ENCODE measurements at places on chromosomes 13 and 19.

- DNase-seq: no peak
Measured at GRCh38 chr19:52296400-52296772, 583 bp upstream of the ZNF480 start.

- DNase-seq: peak; percentile 100
Measured at GRCh38 chr19:5904352-5905113, at the start of gene VMAC. TSS of gene VMAC (plus strand) at chr19:5904872. CDS start at chr19:5904891, 19 bp downstream.

DNA sequence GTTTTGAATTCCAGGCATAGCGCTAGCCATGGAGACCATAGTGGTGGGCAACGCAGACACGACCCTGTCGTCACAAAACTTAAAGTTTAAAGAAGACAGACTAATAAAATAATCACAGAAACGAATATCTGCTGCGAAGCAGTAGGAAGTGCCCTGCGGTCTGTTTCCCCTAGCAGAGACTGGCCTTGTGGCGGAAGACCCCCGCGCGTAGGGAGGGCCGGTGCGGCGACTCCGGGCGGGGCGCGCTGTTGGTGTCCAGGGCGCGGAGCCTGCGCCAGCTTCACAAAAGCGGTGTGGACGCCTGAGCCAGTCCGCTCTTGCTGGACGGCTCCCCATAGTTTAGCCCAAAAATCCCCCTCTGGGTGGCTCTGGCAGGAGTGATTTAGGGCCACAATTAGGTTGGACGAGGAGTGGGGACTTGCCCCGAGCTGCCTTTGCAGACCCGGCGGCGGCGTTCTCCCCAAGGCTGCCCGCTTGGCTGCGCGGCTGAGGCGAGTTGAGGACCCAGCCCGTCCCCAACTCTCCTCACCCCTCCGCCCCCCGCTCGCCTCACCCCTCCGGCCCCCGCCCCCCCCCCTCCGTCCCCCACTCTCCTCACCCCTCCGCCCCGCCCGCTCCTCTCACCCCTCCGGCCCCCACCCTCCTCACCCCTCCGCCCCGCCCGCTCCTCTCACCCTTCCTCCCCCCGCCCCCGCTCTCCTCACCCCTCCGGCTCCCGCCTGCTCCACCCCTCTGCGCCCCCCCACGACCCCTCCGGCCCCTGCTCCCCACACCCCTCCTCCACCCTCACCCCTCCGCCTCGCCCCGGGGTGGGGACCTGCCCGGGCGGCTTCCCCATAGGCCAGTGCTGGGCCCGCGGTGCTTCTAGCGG, 14.2 kb upstream of the LATS2 start:
- DNase-seq: no peak

DNA sequence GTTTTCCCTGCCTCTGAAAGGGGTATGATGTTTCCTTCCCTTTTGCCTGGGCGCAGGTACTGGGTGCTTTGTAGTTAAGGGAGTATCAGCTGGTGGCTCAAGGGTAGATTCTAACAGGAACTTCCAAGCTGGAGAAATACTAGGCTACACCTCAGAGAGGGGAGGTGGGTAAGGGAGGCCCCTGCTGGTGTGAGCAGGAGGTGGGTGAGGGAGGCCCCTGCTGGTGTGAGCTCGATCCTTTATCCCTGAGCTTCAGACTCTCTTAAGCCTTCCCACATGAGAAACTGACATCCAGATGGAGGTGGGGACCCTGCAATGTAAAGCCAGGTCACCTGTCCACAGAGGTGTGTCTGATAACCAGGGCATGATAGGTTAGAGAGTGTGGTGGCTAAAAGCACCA, 32.1 kb downstream of the CYP2B6 start:
- DNase-seq: no peak

DNA sequence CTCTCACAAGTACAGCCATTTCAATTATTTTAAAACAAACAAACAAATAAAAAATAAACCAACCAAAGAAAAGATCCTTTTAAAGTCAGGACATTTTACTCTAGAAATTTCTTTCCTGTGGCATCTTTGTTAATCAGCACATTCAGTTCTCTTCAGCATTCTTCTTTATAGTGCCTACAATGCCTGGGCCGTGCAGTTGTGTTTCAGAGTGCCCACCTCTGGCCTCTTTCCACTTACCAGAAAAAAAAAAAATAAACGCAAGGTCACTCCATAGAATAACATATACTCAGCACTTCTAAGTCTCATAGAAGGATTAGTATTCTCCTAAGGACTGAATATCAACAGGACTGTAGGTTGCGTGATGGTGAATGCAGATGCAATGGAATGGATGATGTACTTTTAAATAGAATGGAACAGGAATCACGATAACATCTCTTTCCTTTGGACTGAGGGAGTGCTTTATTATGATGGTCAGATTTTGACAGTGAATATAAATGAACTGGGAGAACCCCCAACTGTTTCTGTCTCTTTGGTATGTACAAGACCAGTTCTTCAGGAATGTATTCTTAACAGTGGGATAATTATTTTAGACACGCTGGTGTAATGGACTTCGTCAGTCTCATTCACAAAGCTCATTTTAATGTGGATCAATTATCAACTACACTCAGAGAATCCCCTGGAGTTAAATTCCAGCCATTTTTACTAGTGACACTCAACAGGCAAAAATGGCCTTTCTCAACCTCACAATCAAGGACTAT, 125.0 kb upstream of the NBEA start:
- DNase-seq: no peak

DNA sequence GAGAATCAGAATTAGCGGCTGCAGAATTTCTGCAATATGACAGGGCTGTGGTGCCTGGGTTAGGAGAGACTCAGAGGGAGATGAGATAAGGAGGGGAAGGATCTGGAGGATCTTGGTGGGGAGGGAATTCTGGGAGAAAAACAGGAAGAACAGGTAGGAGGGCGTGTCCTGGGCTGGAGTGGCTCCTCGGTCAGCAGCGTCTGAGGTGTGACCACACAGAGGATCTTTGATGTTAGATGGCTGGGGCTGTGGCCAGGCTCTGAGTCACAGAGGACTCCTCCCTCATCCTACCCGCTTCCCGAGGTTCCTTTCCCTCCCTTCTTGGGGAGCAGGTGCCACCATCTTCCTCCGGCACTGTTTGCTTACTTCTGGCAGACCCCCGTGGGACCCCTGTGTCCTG, 6.4 kb upstream of the KLK6 start:
- DNase-seq: no peak

DNA sequence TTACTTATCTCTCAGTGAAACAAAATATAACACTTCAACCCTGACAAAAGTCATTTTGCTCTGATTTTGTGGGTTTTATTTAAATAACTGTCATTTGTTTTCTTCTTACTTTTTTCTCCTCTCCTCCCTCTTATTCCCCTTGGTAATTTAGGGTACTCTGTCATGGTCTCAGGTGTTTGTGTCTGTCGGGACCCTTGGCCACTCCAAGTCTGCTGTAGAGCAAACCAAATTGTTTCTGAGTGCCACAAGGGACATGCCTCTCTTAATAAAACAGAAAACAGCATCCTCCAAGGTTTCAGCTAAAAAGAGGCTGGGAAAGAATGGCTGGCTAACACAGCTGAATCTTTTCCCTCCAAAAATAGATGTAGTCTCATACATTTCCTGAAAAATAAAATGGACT, 573.1 kb upstream of the KLF12 start:
- no peak for DNase-seq

GRCh38 chr13:114167426-114167825, 11.6 kb upstream of the CFAP97D2 start:
- no peak for DNase-seq

GRCh38 chr13:28046981-28047380, 53.4 kb downstream of the FLT3 start:
- DNase-seq: no peak

- no peak for DNase-seq
Measured at GRCh38 chr13:94346261-94347019, 133.0 kb downstream of the DCT start.

DNA sequence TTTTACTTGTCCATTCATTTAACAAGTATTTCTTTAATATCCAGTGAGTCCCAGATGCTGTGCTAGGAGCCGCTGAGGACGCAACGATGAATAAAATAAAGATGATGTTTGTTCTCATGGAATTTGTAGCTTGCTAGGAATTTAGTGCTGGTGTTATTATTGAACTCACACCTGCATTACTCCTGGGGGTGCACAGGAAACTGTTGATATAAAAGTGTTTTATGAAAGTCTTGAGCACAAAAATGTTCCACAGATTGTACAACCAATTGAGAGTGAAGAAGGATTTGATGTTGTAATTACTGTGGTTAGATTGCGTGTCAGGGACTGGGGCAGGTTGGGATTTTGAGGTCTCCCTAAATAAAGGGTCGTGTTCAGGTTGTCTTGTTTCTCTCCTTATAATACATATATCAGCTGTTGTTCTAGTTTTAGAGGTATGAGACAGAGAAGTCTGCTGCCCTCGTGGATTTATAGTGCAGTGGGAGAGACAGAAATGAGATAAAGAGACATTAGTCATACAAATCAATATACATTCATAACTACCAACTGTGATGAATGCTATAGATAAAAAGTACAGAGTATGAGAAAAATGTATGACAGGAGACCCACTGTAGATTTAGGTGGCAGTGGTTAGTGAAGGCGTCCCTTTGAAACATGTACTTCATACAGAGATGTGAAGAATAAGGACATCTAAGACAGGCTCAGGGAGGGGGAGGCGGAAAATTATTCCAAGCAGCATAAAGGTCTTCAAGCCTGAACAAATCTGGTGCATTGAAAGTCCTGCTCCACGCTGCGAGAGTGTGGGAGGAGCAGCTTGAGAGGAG, 11.3 kb downstream of the CACNG6 start:
- no peak for DNase-seq

DNA sequence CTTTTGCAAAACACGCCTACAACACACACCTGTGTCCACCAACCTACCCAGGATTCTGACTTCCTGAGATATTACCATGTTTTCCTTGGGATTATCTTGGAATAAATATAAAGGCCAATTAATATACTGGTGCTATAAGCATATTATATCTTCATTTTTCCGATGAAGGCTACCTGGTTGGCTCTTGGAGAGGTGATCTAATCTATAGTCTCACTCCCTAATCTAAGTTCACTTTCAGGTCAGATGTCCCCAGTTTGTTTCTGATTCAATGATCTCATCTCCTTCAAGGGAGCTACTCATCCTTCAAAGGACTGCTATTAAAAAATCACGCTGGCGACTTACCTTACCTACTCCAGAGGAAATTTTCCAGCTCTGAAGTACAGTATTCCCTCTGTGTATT, 517.5 kb downstream of the KLF5 start:
- DNase-seq: no peak

GRCh38 chr13:71149498-71150363, 717.3 kb downstream of the DACH1 start:
- DNase-seq: peak; percentile 94

DNA sequence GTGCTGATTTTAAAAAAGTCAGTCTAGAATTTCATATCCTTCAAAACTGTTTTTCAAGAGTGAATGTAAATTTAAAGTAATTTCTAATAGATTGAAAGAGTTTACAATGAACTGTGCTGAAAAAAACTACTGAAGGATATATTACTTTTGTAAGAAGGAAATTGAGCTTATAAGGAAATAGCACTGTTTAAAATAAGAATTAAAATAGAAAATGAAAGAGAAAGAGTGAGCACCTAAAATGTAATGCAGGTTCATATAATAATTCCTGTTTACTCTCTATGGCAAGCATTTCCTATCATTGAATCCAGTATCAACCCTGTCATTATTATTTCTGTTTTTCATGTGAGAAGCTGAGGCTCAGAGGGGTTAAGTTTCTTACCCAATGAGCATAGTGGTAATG, 57.3 kb downstream of the AKAP11 start:
- DNase-seq: no peak

- DNase-seq: no peak
Measured at GRCh38 chr19:56934438-56935090, 94.0 kb upstream of the PEG3 start.

Measured in NCI-H345 (cell line).